Mucosa of gallbladder (tissue), 1 donor: ENCODE measurements at places on chromosomes 13 and 19. TPM values are rescaled to one million over a fixed set of nuclear protein-coding genes. Genes with fewer than 3 reads are reported as not detected.

DNA sequence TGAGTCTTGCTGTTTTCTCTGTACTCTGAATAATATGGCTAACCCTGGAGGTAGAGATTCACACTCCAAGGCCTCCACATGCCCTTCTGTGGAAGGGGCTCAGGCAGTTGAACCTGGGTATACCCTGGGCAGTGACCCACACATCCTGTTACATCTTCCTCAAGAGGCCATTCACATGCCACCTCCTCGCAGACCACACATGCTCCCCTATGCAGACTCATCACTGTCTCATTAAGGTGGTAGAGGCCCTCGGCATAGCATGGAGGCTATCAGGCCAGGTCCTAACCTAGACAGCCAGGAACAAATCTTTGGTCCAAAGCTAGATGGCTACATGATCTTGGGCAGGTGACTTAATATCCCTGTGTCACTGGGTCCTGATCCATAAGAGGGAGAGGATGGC, 363.9 kb upstream of the ZNF507 start:
- no peak for DNase-seq

- DNase-seq, result no peak
These were observed 76.0 kb upstream of the TSC22D1 start for GRCh38 chr13:44652168-44652567.

DNA sequence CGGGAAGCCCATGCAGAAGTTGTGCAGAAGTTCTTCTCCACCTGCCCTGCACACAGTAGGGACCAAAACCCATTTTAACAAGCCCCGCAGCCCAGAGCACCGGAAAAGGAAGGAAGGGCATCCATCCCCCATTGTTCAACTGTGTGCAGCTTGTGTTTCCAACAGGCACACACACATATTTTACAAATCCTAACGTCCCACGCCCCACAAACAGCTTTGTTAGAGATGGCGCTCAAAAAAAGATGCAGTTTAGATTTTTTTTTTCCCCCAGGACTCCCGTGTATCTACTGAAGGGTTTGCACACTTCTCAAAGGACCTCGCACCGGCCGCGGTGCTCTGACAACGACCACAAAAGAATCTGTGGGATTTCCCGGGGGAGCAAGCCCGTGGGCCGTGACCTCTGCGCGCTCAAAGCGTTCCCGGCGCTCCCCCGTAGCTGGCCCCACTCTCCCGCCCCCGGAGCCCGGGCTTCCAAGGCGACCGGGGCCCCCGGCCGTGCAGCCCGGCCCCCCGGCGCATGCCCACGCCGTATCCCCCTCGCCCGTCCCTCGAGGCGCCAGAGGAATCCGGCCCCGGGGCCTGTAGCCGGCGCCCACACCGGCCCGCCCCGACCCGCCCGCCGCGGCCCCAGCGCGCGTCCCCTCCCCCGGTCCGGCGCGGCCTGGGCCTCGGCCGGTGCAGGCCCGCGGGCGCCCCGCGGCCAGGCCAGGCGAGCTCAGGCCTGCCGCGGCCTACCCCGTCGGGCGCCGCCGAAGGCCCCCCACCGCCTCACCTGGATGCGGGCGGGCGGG, 523 bp downstream of the ELAVL1 start:
- no peak for DNase-seq

- DNase-seq, result no peak
These were observed 320.8 kb downstream of the SHISA2 start for GRCh38 chr13:25731037-25731436.

- no peak for DNase-seq
These were observed 1027.1 kb upstream of the PCDH9 start for GRCh38 chr13:68257111-68257842.

- no peak for DNase-seq
These were observed 386.5 kb downstream of the PCDH17 start for GRCh38 chr13:58018020-58018419.

GRCh38 chr13:97316390-97316789, 94.3 kb downstream of the MBNL2 start:
- no peak for DNase-seq

DNA sequence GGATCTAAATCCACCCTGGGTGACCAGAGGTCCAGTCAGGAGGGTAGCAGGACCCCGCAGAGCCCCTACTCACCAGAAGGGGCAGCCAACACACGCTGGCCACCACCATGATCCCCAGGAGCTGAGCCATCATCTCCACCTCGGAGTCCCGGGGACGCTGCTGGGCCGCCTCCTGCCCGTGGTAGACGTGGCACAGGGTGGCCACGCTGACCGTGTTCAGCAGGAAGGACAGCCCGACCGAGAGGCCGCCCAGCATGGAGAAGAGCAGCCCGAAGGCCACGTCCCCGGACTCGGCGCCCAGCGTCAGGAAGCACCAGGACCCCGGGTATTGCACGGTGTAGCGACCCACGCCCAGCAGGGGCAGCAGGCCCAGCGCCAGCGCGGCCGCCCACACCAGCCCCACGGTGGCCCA, 6.9 kb downstream of the TBXA2R start:
- DNase-seq, result no peak

- DNase-seq, result no peak
These were observed 10.9 kb upstream of the AKAP11 start for GRCh38 chr13:42260903-42261654.

- no peak for DNase-seq
These were observed 12.3 kb downstream of the CIB3 start for GRCh38 chr19:16160943-16161560.

DNA sequence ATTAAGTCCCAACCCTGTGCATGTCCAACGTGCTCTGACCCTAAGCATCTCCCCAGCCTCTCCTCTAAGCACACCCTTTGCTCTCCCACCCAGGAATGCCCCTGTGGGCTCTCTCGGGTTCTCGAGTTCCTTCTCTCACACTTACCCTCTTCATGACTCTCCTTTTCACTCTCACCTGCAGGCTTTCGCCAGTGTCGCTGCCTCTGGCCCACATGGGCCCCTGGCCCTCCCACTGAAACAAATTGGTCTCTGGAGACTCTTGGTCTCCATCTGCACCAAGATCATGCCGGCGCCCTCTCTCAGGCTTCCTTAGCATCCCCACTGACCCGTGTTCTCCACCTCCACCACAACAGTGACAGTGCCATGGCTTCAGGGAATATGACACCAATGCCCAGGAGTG, 19.6 kb upstream of the SACS start:
- no peak for DNase-seq

DNA sequence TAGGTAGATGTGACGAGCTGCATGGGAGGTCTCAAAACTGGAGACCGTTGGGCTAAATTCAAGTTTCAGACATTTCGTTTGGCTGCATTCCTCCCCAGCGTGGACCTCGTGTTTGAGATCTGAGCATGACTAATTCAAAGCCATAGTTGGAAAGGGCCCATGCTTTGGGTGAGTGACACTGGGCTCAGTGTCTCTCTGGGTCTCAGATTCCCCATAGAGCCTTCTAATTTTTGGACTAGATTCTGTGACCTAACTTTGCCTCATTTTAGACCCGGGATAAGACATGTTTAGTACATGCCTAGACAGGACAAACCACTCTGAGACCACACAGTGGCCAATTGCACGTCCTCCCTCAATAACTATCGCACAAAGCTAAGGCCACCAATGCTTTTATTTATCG, 16.6 kb downstream of the CKM start:
- DNase-seq, result no peak

- DNase-seq, result peak; percentile 49
These were observed at the start of gene CEACAM21 for GRCh38 chr19:41575998-41576397. Gene CEACAM21, plus strand, starts transcription at chr19:41576166. Its CDS starts 109 bp downstream, at chr19:41576275.

DNA sequence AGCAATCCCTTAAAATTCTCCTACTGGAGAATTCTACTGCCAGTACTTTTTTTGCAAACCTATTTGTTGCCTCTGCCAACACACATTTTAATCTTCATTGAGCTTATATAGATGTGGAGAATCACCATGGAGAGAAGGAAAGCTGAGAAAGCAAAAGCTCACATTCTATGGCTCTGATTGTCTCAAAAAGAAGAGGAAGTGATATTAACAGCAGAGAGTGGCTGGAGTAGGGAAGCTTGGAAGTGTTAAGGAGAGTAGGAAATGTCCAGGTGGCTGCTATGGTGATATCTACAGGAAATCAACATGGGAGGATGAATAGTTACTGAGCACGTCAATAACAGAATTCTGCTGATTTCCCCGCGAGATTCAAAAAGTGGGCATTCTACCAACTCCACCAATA, 78.8 kb upstream of the TDRD3 start:
- DNase-seq, result no peak

GRCh38 chr19:48715681-48716171, 3.8 kb downstream of the MAMSTR start:
- no peak for DNase-seq

- DNase-seq, result no peak
These were observed 98.7 kb upstream of the KLF5 start for GRCh38 chr13:72960114-72960513.

DNA sequence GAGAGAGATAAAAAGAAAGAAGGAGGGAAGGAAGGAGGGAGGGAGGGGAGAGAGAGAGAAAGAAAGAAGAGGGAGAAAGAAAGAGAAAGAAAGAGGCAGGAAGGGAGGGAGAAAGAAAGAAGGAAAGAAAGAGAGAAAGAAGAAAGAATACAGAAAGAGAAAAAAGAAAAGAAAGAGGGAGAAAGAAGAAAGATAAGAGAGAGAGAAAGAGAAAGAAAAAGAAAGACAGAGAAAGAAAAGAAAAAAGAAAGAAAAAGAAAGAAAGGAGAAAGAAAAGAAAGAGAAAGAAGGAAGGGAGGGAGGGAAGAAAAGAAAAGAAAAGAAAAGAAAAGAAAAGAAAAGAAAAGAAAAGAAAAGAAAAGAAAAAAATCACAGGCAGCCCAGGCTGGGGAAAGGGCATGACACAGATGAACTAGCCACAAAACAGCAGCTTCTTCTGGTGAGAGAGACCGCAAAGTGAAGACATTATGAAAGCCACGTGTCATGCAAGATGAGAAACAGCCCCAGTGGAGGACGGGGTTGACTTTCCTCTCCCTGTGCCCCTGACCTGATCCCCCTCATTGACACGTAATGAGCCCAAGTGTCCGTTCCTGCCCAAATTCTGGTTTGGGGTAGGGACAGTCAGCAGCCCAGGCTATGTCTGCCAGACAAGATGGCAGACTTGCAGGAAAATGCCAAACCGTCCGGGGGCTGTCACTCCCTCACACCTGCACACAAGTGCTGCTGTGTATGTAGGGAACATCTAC, 102.1 kb downstream of the INSR start:
- DNase-seq, result no peak

GRCh38 chr13:57437587-57437986, 194.0 kb upstream of the PCDH17 start:
- no peak for DNase-seq

- no peak for DNase-seq
These were observed 300.1 kb downstream of the COG6 start for GRCh38 chr13:39955560-39955959.

DNA sequence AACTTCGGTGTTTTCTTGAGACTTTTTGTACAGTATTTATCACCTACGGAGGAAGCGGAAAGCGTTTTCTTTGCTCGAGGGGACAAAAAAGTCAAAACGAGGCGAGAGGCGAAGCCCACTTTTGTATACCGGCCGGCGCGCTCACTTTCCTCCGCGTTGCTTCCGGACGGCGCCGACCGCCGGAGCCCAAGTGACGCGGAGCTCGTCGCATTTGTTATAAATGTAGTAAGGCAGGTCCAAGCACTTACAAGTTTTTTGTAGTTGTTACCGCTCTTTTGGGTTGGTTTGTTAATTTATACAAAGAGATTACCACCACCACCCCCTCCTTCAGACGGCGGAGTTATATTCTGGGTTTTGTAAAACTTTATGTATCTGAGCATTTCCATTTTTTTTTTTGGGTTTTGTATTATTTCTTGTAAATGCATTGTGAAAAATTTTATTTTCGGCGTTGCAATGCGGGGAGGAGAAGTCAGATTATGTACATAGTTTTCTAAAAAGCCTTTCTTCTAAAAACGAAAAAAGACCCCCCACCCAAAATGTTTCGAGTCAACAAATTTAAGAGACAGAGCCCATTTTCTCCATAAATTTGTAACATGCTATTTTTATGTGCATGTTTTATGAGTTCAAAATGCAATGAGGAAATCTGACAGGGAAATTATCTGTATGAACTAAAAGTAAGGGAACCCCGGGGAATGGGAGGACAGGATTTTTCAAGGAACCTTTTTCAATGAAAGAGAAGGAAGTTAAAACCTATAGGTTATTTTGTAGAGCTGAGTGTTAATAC, 2.3 kb downstream of the SOX1 start:
- no peak for DNase-seq

GRCh38 chr13:99321709-99322108, 14.5 kb upstream of the GPR183 start:
- no peak for DNase-seq

DNA sequence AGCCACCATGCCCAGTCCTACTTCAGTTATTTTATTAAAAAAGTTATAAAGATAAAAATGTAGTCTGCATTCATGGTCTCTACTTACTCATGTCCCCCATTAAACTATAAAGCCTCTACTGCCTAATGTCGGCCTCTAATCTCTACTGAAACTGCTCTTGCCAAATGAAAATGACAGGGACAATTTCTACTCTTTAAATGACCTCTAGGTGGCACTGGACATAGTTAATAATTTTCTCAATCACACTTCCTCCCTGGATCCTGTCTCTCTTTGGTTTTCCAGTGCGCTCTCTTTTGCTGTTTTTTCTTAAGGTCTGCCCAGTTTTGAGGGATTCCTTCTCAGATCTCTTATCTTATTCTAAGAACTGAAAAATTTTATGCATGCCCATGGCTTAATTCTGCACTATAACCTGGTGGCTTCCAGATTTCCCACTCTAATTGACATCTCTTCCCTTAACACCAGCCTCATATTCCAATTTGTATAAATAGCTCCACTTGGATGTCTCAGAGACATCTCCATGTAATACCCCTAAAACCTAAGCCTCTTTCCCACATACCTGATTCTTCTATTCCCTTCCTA, 54.3 kb downstream of the MTMR6 start:
- no peak for DNase-seq

DNA sequence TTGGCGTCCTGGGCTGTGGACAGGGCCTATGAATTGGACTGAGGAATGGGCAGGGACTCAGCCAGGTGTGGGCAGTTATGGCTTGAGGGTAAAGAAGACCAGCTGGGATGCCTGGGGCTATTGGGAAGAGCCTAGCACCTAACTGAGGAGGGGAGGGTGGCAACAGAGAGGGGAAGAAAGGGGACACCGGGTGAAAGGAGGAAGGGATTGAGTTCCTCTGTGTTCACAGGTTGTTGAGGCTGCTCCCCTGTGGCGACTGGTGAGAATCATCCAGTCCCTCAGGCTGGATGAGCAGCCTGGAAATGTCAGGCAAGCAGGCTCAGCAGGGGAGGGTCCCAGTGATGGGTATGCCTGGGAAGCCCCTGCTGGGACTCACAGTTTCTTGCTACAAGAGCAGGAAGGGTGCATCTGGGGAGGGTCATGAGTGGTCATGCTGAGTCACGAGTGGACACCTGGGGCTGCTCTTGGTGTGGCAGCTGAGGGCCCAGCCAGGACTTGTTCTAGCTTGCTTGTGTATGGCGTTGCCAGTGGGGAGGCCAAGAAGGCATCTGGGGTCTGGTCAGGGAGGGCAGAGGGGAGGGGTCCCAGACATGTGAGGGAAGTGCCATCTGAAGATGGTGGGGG, 1.4 kb downstream of the ZNF324 start:
- DNase-seq, result no peak

- no peak for DNase-seq
These were observed 204.4 kb downstream of the MZT1 start for GRCh38 chr13:72523049-72523448.

The FUT3 gene
- 127 TPM for total RNA-seq

The SHC2 gene
- total RNA-seq, result 139 TPM

The TNFSF13B gene
- total RNA-seq, result 7.2 TPM

The ADAMTS10 gene
- total RNA-seq, result 32.6 TPM

The ZNF836 gene
- total RNA-seq, result 16.7 TPM

The TTC9B gene
- total RNA-seq, result not detected

The ZNF653 gene
- 13.8 TPM for total RNA-seq

The RNF17 gene
- total RNA-seq, result not detected

The NLRP5 gene
- total RNA-seq, result not detected
